ENCODE measurements at places on chromosomes 13 and 19.

DNA sequence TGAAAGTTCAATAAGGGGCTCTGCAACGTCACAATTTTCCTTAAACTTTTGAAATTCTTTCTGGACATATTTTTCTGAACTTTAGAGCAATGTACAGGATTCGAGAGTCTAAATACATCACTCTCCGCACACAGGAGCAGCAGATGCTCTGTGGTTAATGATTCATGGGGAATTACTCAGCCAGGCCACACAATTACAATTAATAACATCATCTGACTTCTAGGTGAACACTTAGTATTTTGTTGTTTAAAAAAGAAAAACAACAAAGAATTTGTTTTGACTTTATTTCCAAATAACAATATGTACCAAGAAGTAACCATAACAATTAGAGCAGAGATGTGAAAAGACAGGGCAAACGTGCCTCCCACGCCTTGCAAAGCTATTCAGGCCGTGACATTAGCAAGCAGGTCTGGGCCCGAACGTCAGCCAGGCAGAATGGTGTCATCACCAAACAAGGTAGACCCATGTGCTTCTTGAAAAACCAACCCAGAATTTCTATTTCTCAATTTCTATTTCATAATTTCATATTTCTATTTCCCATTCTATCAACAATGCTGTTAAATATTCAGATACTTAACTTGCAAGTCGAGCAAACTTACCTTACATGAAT is 236.3 kb downstream of the COL4A1 start:
- DNase-seq: no peak

DNA sequence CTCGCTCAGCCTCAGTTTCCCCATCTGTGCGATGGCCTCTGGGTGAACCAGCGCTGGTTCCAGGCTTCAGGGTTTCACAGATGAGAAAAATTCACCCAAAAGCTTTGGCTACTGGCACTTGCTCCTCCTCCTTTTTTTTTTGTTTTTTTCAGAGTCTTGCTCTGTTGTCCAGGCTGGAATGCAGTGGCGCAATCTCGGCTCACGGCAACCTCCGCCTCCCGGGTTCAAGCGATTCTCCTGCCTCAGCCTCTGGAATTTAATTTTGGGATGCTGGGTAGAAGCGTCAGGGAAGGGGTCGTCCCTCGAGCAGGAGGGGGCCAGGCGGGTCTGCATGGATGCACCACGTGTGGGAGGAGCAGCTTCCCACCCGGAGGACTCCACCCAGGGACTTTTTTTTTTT is 7.0 kb downstream of the PRSS57 start:
- DNase-seq: no peak

GRCh38 chr19:9309974-9310446 is 372 bp upstream of the ZNF699 start:
- peak; percentile 97 for DNase-seq

GRCh38 chr13:110634558-110634957 is 19.2 kb downstream of the NAXD start:
- DNase-seq: no peak

DNA sequence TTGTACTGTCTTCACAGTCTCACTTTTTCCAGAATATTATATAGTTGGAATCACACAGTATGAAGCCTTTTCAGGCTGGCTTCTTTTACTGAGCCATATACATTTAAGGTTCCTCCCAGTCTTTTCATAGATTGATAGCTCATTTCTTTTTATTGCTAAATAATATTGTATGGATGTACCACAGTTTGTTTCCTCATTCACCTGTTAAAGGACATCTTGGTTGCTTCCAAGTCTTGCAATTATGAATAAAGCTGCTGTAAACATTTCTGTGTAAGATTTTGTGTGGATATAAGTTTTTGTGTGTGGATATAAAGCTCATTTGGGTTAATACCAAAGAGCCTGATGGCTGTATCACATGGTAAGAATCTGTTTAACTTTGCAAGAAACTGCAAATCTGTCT is 24.5 kb upstream of the CYP2A7 start:
- DNase-seq: no peak

DNA sequence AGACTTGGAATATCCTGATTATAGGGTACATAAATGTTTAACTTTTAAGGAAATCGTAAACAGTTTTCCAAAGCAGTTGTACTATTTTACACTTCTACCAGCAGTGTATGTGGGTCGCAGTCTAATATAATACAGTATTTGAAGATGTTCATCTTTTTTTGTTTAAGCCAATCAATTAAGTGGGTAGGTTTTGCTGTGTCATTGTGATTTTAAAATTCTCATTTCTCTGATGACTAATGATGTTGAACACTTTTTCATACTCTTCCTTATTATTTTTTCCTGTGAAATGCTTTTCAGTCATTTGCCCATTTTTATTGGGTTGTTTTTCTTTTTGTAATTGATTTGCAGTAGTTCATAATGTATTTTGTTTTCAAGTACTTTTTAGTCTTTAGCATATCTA is 2689.7 kb downstream of the PCDH9 start:
- DNase-seq: no peak
